ENCODE measurements at places on chromosomes 7 and 10. TPM values are rescaled to one million over a fixed set of nuclear protein-coding genes. Genes with fewer than 3 reads are reported as not detected.

DNA sequence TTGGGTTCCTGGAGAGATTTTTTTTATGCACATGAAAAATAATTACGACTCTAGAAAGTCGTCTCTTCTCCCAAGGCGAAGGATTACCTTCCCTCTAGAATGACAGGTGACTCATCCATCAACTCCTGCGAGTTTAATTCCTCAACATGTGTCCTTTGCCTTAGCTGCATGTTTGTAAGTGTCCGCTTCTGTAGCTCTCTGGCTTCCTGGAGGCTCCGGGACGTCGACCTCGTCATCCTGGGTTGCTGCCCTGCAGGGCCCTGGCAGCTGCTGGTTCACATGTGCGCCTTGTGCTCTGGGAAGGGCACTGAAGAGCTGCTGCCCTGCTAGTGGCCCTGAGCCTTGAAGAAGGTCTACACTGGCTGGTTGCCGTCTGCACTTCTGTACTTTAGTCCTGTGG, 210.2 kb downstream of the MLLT10 start:
- H3K4me3 ChIP-seq, result no peak overlapping the region
- H3K36me3 ChIP-seq, result peaks cover 30% of the 10 kb centered on the region
- no peak overlapping the region for H3K27ac ChIP-seq
- no peaks in the 10 kb centered on the region for H3K4me1 ChIP-seq
- H3K27me3 ChIP-seq, result no peaks in the 10 kb centered on the region

DNA sequence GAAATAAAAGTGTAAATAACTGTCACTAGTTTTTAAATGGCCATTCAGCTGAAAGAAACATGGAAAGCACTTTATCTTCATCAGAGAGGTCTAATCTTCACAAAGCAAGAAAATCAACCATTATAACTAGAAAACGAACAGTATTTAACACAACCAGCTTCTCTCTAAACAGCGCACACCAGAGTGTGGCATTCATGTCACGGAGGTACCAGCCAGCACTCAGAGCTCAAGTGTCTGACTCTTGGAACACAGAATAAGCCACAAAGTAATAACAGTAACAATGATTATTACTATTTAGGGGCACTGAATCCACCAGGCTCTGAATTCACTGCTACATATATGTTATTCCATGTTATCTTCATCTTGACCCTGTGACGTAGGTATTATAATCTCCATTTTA, 60.1 kb downstream of the IFIT5 start:
- no peak overlapping the region for H3K27ac ChIP-seq
- no peak for DNase-seq
- H3K36me3 ChIP-seq, result no peaks in the 10 kb centered on the region
- peaks cover 7% of the 10 kb centered on the region for H3K4me1 ChIP-seq

DNA sequence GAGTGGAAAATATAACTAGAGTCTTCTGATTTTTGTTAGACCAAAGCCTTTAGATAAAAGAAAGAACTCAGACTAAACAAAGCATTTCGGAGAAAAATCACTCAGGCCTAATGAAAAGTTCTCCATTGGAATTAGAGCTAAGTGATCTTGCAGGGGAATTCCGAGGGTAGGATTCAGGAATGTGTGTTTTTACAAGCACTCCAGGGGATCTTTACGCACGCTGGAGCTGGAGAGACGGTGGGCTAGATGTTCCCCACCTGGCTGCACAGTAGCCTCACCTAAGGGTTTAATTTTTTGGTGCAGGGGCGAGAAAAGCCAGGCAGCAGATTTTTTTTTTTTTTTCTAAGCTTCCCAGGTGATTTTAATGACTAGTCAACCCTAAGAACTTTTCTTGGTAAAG, 7.9 kb upstream of the PAPSS2 start:
- no peak overlapping the region for H3K4me3 ChIP-seq
- DNase-seq, result no peak
- H3K27ac ChIP-seq, result no peak overlapping the region
- no peaks in the 10 kb centered on the region for H3K4me1 ChIP-seq
- no peaks in the 10 kb centered on the region for H3K36me3 ChIP-seq

- H3K27me3 ChIP-seq, result no peaks in the 10 kb centered on the region
- no peaks in the 10 kb centered on the region for H3K36me3 ChIP-seq
- no peak overlapping the region for H3K27ac ChIP-seq
- no peak for DNase-seq
- no peaks in the 10 kb centered on the region for H3K4me1 ChIP-seq
Observed at GRCh38 chr10:85152496-85152895, 824.1 kb downstream of the CCSER2 start.

- no peak for DNase-seq
- H3K36me3 ChIP-seq, result no peaks in the 10 kb centered on the region
- no peak overlapping the region for H3K27ac ChIP-seq
- H3K4me1 ChIP-seq, result no peaks in the 10 kb centered on the region
- no peaks in the 10 kb centered on the region for H3K27me3 ChIP-seq
Observed at GRCh38 chr10:2011106-2011716, 273.9 kb upstream of the ADARB2 start.

The DENND11 gene
- 17.0 TPM for total RNA-seq

GRCh38 chr7:25770235-25770634, 381.8 kb upstream of the NFE2L3 start:
- no peak overlapping the region for H3K4me3 ChIP-seq
- peaks cover 6% of the 10 kb centered on the region for H3K4me1 ChIP-seq
- H3K27ac ChIP-seq, result no peak overlapping the region
- H3K27me3 ChIP-seq, result no peaks in the 10 kb centered on the region
- no peak for DNase-seq

DNA sequence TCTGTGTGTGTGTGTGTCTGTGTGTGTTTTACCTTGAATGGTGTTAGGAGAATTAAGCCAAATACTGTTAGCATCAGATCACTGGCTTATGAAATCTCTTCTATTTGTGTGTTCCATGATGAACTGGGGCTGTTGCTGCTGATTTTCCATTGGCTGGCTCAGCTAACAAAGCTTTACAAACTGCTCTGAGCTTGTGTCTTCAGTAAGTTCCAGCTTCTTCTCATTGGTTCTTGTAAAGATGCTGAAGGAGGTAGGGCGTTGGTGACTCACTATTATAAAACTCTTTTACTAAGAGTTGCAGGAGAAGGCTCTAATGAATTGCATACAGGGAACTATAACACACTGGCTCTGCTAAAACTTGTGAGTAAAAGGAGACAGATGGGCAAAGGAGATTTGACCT, 136.4 kb upstream of the PRKCQ start:
- H3K27me3 ChIP-seq, result no peaks in the 10 kb centered on the region
- H3K4me3 ChIP-seq, result no peak overlapping the region
- no peak for DNase-seq
- no peak overlapping the region for H3K27ac ChIP-seq

DNA sequence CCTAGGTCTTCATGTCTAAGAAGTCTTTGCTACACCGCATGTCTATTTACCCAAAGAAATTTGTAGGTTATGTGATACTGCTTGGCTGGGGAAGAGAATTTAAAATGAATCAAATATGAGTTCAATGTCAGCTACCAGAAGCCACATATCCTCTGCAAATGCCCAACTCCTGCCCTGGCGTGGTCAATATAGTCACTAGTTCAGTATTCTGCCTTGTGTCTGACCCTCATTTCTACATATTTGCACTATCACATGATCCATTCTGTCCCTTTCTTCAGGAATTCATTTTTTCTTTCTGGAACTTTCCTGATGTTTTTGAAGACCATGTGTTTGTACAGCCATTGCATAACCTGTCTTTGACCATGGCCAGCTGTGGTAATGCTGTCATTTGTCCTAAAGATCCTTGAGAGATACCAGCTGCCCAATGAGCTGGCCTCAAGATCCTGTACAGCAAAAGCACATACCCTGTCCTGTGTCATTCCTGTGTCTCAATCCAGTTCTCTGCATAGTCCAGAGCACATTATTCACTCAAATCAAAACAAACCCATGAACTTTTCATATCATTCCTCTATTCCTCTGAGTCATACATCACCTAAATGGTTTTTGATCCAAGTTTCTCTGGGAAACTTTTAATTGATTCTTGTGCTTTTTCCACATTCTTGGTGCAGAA, 524.5 kb downstream of the PARD3 start:
- H3K27me3 ChIP-seq, result no peaks in the 10 kb centered on the region
- H3K4me3 ChIP-seq, result no peak overlapping the region
- no peaks in the 10 kb centered on the region for H3K4me1 ChIP-seq
- no peaks in the 10 kb centered on the region for H3K36me3 ChIP-seq
- DNase-seq, result no peak
